Fibroblast of skin of left biceps (primary cell): ENCODE measurements at places on chromosomes 1 and 21.

- DNase-seq, result no peak
These were observed 47.7 kb downstream of the UTP25 start for GRCh38 chr1:209875515-209875914.

DNA sequence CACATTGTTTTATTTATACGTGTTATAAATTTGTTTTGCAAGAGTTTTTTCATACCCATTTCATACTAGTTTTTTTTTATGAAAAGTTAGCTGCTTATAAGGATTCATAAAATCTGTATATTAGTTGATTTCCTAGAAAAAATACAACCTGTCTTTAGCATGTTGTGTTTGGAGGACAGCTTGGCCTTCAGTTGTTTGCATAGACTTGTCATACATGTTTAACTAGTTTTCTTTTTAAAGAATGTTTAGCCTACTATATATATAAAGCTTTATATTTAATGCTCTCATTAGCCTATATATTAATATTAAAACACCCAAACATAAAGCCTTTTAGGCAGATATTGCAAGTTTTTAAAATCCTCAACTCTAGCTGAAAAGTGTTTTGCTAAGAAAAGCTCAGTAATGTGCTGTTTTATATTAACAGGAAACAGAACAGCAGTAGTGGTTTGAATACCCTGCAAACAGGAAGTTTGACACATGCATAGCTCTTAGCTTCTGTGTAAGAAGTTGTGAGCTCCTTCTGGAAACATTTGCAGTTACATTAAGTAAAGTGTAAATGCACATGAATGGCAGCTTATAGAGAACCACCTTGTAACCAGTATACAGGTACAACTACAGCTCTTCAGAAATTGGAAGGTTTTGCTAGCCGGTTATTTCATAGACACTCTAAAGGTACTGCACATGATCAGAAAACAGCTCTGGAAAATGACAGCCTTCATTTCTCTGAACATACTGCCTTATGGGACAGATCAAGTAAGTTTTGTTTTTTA, at the start of gene PRKACB:
Gene PRKACB (plus strand): TSS at position 476 of the 770 bp plus-strand sequence. CDS start 91 bp downstream, at position 567.
- no peak for DNase-seq

DNA sequence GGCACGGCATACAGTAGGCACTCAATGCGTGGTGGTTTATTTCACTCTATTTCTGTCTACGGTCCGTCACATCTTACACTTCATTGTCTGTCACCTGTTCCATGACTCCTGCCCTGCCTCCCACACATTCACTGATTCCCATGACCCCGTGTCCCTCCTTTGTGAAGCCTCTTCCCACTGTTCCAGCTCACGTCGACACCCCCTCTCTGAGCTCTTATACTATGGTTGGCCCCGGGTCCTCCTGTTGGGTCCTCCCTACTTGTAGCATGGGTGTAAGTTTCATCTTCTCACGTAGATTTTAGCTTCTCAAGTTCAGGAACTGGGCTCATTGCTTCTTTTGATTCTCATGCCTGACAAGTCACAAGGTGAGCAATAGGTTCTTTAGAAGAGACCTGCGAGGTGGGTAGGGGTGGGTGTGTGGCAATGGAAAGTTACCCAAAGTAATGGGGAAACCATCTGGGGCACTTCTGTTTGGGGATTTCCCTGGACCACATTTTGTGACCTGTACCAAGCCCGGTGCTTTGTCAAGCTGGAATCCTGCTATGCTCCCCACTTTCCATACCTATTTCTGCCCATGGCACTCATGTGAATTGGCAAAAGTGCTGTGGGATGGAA, 22.1 kb upstream of the IL10 start:
- no peak for DNase-seq

GRCh38 chr1:227889047-227889862, 58.5 kb downstream of the WNT9A start:
- no peak for DNase-seq

DNA sequence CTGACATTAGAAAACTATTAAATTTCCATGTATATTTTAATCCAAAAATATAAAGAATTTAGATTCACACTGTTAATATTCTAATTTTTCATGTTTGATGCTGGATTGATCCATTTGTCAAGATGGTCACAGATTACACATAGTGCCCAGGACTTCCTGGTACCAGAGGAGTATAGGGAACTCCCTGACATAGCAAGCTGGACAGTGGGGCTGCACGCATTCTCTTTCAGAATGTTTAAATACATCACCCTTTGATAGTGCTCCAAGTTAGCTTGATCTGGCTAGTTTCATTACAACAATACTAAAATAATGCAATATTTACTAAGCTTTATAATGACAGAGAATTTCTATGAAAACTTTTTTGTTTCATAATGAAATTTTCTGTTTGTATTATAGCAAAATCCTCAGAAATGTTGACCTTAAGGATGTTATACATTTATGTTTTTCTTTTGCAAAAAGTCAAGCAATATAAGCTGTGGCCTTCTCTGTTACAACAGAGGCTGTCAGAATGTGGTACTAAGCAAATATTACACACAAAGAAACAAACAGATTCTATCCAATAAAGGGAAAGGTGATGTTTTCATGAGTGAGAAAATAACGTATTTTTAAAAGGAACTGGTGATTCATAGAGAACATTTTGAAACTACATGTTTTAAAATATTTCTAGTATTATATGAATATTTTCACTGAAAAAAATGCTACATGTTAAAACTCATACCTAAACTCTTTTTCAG, 84.7 kb downstream of the SLC35F3 start:
- DNase-seq, result no peak

- no peak for DNase-seq
These were observed 146.9 kb downstream of the TOMM20 start for GRCh38 chr1:234981758-234982157.

DNA sequence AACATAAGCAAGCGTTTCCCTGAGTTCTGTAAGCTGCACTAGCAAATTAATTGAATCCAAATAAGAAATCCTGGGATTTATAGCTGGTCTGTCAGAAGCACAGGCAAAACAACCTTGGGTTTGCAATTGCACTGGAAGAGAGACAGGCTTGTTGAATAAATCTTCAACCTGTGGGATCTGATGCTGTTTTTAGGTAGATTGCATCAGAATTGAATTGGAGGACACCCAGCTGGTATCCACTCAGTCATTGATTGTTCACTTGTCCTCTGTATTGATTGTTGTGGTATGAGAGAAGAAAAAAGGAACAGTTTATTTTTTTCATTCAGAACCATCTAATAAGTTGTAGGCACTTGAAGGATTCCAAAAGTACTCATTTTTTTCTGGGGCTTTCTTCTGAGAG, 497.4 kb downstream of the SIPA1L2 start:
- DNase-seq, result no peak

DNA sequence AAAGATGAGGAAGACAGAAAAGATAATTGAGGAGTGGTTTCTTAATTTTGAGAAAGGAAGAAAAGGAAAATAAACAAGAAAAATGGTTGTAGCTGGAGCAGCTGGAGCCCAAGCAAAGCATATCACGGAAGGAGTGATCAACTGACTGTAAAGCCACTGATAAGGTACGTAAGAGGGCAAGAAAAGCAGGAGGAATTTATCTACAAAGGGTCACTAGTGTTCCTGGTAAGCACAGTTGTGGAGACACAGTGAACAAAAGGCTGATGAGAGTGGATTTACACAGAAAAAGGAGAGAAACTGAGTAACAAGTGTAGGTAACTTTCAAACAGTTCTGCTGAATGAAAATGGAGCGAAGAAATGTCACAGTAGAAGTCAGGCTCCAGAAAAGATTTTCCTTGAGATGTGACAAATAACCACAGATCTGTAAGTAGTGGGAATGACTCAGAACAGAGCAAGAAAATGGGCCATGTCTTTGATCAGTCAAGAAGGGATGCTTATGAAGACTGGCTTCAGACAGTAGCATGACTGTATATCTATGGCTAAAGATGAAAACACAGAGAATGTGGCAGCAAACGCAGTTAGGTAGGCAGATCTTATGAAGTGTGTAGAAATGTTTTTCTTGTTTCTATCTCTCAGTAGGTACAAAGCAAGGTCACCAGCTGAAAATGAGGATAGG, 45.6 kb upstream of the RBM34 start:
- DNase-seq, result no peak

GRCh38 chr1:158115126-158115525, 65.6 kb upstream of the CD1D start:
- no peak for DNase-seq

- no peak for DNase-seq
These were observed 40.7 kb upstream of the C1orf185 start for GRCh38 chr1:51061231-51061918.

DNA sequence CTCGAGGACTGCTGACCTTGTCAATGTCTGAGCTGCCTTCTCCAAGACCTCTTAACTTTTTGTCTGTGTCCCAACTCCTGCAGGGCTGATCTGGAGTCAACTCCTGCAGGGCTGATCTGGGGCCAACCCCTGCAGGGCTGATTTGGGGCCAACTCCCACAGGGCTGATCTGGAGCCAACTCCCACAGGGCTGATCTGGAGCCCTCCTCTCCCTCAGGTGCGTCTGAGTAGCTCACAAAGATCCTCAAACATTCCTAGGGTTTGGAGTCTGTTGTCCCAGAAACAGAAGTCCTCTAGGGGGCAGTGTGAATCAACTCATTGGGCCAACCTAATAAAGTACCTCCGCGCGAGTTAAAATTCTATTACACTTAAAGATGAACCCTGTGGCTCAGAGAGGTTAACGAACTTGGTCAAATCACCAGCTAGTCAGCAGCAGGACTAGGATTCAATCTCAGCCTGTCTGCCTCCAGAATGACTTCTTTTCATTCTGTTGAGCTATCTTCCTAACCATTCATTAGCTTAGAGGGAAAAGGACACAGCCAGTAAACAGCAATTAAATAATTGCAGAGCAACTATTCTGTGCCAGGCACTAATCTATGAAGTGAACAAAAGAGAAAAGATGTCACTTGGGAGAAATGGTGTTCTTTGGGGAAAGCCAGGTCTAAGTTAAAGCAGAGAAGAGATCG, 17.2 kb upstream of the RLF start:
- peak; percentile 21 for DNase-seq

- DNase-seq, result no peak
These were observed 19.3 kb downstream of the C1orf52 start for GRCh38 chr1:85240174-85240601.

- no peak for DNase-seq
These were observed at the start of gene SHISAL2A for GRCh38 chr1:52632732-52633290. SHISAL2A (plus strand) TSS chr1:52633168; CDS start chr1:52633494, 326 bp downstream.

- no peak for DNase-seq
These were observed 136.4 kb upstream of the COL6A1 start for GRCh38 chr21:45845063-45845769.

- peak; percentile 85 for DNase-seq
These were observed 326.1 kb upstream of the BEND5 start for GRCh38 chr1:49102752-49103151.

DNA sequence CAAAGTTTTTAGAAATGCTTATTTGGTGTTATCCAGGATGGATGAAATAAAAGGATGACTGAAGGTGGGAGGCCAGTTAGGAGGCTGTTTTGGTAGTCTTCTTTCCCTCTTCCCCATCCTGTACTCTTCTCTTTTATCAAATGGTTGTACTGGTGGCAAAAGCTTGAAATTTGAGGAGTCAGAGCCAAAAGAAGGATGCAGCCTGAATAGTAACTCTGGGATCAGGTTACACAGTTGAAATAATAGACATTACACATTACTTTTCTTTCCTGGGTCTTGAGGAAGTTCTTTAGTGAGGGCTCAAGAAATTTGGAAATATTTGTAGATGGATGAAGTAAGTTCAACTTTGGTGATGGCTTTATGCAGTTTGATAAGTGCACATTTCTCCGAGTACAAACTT, 108.6 kb downstream of the GPR52 start:
- DNase-seq, result no peak

GRCh38 chr1:46547481-46548383, 3.7 kb downstream of the KNCN start:
- no peak for DNase-seq

GRCh38 chr1:13893409-13893821, 193.4 kb downstream of the PRDM2 start:
- no peak for DNase-seq

DNA sequence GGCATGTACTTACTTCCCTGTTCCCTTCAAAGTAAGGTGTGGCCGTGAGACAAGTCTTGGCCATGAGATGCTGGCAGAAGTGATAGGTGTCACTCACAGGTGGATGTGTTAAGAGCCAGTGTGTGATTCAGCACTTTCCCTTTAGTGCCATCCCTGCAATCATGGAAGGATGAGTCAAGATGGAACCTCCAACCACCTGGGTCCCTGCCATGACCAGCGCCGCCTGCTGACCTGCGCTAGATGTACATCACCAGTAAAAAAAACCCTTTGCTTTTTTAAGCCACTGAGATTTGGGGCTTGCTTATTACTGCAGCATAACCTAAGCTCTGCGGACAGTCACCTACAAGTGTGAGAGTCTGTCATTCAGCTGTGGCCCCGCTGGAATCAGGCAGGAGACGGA, 71.7 kb downstream of the TOMM20 start:
- no peak for DNase-seq

- DNase-seq, result no peak
These were observed 23.5 kb downstream of the TMEM51 start for GRCh38 chr1:15176898-15177665.
